Activated T-helper 1 cell treated with anti-CD3 and anti-CD28 coated beads, Interleukin-2, amount 50 U/mL, for 16 hours (primary cell): ENCODE measurements at places on chromosomes 7 and 10.

DNA sequence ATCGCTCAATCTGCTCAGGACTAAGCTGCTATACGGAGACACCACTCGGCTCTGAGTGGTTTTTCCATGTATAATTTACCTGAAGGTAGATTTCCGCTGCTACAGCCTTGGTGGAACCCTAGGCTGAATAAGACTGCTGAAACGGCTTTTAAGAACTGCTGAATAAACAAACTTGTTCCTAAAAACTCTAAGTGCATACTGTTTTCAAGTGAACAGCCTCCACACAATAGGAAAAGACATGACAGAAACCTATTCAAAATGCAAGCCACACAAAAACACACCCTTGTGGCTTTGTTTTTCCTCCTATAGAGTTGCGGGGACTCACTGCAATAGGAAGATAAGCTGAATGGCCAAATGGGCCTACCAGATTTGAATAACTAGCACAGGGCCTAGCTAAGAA is 117.2 kb downstream of the UBE2H start:
- no peak for DNase-seq

DNA sequence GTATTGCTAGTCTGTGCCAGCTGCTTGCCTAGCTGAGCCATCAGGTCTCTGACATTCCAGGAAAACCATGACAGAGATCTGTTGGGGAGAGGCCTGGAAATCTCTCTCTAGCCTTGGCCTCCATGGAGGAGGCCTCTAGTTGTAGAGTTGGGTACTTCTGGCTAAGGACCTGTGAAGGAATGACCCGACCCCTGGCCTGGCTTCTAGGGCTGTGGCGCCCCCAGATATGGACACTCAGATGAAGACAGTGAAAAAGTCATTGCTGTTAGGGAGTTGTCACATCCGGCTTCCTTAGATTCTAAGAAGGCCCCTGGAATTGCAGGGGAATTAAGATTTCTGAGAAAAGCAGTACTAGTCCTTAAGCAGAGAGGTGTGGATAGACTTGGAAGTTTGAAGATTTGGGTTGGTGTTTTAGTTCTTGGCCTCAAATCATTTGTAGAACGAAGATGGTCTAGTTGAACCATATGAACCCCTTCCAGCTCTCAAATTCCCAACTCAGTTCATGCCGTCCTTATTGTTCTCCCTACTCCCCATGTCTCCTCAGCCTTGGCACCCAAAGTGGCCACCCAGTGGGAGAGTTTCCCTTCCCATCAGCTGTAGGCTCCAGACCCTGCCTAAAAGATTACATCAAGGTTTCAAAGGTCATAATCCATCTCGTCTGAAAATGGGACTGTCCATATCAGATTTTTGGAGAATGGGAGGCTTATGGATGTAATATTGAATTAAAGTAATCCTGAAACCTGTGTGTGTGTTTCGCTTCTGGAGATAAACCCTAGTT is 7.0 kb downstream of the HHEX start:
- DNase-seq: no peak

DNA sequence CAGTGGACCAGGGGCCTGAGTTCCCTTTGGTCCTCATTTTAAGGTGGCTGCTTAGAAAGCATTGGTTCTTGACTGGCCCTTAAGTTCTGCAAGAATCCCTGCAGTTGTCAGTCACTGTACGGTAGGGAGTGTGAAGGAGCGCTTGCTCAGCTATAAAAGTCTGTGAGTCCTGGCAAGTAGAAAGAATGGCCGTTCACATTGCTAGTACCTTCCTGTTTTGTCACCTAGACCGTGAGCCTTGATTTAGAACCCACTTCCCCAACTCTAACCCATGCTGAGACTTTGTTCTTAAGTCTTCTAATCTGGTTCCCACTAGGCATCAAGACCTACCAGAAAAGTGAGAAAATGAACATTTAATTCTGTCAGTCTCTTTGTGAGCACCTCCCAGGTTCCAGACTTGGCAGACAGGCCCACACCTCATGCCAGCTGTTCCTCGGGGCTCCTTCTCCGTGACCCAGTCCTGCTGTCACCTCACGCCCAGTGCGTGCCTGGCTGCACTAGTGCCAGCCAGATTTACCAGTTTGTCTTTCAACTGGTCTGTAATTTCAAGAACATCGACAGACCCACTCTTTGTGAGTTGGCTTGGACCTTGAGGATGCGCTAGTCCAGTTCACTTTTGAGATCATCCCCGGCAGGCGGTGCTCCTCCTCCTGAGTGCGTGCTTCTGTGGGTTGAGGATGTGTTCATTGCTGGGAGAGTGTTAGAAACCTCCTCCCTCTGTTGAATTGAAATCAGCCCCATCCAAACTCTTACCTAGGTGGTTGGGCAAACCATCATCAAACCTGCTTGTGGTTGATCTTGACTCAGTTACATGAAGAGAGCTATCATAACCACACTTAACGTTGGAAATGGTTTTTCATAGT is 78.5 kb downstream of the SHH start:
- DNase-seq: no peak

DNA sequence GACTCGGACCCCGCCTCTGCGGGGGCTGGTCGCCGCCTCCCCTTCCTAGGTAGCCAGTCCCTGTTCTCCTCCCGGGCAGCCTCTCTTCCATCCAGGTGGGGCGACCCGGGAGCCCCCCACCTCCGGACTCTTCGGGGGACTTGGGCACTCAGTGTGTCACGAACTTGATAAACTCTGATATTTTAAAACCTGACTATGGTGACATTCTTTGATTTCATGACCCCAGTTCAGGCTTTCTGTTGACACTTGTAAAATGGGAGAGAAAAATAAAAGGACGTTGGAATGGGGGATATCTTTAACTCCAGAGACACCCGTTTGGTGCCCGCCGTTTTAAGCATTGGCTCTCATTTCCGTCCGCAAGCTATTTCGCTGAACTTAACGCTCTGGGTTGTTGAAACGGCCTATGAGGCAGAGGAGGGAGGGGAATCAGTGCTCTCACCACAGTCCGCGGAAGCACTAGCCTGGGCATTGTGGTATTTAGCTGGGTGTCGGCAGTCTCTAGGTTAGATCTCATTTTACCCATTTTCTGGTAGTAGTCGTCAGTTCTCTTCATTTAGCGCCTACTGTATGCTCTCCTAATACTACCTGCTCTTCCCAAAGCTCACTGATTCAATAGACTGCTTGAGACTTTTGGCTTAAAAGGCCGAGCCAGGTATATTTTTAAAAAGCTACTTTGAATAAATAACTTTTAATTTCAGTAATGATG is 738 bp downstream of the VPS26A start:
- DNase-seq: peak; percentile 16

DNA sequence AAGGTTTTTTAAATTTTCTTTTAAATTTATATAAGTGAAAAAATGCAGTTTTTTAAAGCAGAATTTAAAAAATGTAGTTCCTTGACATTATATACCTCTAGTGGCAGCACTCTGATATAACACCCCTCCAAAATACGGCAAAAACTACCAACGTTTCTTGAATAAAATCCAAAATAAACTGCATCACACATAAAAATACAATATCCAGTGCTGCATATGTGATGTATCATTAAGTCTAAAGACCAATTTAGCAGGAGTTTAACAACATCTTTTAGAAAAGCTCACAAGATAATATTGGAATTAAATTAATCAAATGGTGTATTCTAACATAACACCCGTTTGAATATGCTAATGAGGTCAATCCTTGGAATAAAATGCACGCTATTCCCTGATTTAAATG is 1.4 kb downstream of the TCERG1L start:
- DNase-seq: no peak

DNA sequence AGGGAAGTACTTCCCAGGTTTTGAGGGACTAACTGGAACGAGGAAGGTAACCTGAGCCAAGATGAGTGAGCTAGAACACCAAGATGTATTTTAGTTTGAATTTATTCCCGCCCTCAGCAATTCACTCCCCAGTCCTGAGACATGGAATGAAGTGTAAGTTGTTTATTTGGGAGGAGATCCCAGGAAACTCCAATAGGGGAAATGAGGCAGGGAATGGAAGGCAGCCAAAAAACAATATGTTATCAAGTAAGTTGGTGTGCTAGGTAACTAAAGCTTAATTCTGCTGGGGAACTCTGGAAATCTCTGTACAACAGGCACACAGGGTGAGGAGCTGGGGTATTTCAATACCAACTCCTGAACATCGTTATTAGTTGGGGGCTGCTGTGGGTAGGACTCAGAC is 189.7 kb upstream of the HDAC9 start:
- no peak for DNase-seq

DNA sequence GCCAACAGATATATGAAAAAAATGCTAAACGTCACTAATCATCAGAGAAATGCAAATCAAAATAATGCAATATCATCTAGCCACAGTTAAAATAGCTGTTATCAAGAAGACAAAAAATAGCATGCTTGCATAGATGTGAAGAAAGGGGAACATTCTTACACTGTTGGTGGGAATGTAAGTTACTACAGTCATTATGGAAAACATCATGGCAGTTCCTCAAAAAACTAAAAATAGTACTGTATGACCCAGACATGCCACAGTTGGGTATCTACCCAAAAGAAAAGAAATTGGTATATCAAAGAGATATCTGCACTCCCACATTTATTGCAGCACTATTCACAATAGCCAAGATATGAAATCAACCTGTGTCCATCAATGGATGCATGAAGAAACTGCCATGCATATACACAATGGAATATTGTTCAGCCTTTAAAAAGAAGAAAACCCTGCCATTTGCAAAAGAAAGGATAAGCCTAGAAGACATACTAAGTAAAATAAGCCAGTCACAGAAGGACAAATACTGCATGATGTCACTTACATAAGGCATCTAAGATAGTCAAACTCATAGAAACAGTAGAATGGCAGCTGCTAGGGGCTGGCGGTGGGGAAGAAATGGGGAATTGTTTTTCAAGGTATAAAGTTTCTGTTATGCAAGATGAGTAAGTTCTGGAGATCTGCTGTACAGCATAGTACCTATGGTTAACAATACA is 107.0 kb downstream of the PTPN20 start:
- no peak for DNase-seq

- peak; percentile 40 for DNase-seq
Observed at GRCh38 chr7:138001529-138002095, at the start of gene CREB3L2. CREB3L2 (minus strand) TSS chr7:138002086; CDS start chr7:138001705, 381 bp downstream.

DNA sequence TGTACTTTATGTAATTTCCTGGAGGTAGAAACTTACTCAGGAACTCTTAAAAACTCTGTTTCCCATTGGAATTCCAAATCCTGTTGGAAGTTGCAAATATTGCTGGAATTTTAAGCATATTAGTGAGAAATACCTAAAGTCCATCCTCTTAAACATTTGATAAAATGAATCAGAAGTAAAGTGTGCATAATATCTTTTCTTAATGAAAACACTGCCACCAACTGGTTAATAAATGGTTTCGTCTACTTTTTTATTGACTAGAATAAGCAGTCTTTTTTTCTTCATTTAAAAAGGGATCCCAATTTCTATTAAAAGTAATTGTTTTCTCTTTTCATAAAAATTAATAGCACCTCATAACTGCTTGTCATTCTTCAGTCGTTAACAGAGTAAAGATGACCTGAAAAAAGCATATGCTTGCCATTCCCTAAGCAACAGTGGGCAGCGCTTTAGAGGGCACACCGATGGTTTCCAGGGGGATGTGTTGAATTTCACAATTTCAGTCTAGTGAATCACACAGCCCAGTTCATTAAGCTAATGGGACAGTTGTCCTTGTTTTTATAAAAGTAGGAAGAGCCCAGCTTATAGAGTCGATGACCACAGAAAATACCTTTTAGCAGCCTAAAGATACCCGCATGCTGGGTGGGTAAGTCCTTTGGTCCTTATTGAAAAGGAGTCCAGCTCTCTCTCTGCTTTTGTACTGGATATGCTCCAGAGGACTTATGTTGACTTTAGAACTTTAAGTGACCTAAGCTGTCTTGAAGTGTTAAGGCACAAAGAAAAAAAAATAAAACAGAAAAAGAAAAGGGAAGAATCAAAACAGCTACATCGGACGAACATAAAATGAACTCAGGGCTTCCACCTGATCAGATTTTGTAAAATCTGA is 28.5 kb downstream of the NPS start:
- DNase-seq: no peak

DNA sequence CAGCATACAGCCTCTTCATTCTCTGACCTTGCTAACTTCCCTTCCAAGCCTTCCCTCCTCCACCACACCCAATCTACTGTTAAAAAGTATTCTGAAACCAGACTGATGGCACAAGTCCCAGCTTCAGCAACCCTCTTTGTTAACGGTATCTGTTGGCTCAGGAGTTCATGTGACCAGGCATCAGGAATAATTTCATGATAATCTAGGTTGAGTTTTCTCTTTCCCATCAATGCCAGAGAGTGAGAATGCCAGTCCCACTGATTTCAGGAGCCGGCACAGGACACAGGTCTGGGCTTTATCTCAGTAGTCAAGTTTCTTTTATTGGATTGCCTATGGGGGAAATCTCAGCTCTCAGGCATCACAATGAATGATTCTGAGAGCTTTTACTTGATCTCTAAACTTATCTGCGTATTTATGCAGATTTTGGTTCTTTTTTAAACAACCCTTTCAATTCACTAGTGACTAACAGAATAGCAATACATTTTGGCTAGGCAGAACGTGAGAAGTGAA is 231.0 kb upstream of the LYZL1 start:
- no peak for DNase-seq

GRCh38 chr7:54758702-54759592 is at the start of gene SEC61G:
SEC61G (minus strand) TSS chr7:54759211; CDS start chr7:54757588, 1,623 bp downstream.
- DNase-seq: peak; percentile 88

GRCh38 chr7:157978766-157979165 is 608.9 kb downstream of the PTPRN2 start:
- DNase-seq: no peak

DNA sequence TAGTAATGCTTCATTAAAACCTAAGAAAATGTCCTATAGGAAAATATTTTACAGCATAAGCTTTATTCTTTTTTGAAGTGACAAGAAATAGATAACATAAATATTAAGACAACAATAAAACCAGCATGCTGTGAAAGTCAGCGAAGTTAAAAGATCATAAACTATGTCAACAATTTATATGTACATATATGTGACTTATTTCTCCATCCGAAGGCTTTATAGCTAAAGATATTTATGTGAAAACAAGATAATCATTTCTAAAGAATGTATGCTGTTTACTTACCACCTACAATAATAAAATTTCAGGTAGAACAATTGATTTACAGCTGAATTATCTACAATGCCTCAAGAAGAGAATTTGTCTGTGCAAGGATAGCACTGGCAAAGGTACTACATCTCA is 283.4 kb downstream of the CRPPA start:
- no peak for DNase-seq

- peak; percentile 11 for DNase-seq
Observed at GRCh38 chr10:17643339-17643754, 604 bp upstream of the STAM start.

DNA sequence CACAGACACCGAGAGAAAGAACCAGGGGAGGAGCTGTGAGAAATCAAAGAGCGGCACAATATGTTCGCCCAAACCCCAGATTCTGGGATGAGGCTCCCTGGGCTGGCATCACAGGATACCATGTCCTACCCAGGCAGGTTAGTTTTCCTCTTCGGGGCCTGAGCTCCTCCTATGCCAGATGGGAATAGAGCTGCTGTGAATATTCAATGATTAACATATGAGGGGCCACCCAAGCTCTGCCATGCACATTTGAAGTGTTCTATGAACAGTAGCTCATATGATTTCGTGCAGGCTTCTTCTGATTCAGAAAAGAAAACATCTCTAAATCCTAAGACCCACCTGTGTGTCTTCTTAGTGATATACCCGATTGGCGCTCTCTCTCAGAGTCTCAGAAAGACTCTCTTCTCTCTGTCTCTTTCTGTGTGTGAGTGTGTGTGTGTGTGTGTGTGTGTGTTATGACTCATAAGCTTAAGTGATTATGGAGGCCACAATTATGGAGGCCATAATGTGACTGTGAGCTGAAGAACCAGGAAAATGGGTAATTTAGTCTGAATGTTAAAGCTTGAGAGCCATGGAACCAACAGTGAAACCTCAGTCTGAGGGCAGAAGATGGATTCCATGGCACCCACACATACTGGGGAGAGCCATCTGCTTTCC is 220.5 kb downstream of the KLF6 start:
- DNase-seq: no peak

GRCh38 chr10:74851831-74852230 is 25.4 kb downstream of the KAT6B start:
- no peak for DNase-seq
